H54 (cell line): ENCODE measurements at places on chromosomes 2 and 18.

DNA sequence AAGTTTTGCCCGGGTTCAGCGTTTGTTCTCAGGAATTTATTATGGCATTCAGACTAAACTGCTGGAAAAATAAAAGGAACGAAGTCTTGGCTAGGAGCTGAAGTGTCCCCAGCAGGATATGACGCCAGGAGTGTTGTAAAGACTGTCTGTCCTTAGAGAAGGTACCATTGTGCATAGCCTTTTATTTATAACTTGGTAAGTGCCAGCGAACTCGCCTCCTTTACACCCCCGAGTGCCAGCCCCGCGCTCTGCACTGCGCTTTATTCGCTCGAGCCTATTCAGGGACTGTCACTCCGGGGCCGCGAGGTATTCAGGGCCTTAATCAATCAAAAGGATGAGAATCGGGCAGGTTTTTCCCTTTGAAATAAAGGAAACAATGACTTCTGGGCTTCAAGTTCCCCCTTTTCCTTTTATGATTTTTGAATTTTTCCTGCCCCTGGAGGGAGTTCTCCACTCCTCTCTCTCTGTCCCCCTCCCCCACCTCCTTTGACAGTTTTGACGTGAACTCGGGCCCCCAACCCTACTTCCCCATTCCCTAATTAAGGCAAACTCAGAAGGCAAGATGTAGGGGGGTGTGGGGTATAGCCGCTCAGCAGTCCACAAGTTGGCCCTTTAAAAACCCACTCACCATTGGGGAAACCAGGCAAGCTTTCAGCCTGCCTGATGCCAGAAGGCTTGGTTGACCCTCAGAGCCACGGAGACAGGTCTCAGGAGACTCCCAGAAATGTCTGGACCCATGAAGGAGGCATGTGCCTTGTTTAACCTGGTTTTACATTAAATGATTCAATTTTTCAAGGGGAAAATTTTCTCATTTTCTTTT, 1.3 kb upstream of the PAX3 start:
- no peak for DNase-seq

GRCh38 chr2:120566331-120567035, 169.2 kb upstream of the GLI2 start:
- DNase-seq: peak; percentile 83

- DNase-seq: no peak
These were observed 467.2 kb downstream of the LRRTM4 start for GRCh38 chr2:77054938-77055337.

- DNase-seq: no peak
These were observed 81.2 kb upstream of the STK17B start for GRCh38 chr2:196252408-196253115.

DNA sequence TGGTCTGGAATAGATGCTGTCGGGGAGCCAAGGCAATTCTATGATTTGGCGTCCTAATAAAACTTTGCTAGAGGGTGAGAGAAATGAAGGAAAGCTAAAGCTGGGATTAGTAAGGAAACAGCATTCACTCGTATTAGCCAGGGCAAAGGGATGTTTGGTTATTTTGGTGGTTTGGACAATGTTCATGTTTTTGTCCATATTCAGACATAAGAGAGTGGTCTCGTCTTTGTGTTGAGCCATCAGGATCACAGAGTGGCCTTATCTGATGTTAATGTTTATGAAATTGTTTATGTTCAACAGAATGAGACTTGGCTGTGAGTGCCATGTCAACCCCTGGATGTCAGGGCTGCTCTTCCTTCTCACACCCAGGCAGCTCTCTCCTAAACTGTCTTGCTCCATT, 58.9 kb upstream of the EPC2 start:
- DNase-seq: no peak

DNA sequence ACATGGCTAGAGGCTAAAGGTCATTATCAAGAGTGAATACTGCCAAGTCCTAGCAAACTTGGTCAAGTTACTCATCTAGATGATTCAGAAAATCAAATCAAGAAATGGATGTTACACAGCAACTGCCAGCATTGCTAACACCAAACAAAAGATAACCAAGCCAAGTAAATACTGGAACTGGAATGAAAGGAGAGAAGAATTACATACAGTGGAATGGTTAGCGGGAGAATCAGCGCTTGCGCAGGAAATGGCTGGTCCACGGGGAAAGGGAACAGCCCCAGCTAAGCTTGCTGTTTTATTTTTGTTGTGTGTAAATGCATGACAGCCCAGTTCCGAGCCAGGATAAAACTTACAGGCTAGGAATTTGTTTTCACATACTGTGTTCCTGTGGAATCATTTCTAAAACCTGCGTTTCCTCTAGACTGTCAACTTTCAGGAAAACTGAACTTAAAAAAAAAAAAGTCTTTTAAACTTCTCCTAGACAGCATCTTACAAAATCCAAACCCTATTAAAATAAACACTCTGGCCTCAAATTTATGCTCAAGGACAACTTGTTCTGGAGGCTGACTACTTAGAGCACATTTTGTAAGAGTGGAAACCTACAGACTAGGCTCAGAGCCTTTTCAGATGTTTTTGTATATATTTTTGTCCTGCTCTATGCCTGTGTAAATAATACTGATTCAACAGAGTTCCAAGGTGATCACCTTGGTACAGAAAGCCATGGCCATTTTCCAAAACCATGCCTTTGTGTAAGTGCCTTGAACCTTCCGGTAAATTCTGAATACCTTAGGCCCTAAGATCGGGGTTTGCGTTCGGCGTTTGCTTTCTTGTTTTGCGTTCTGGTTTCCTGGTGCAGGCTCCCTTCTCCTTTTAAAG, 30.7 kb upstream of the TXNDC2 start:
- DNase-seq: no peak

GRCh38 chr2:207758025-207758424, 11.7 kb downstream of the FZD5 start:
- no peak for DNase-seq

GRCh38 chr2:241218131-241219029, 29.9 kb downstream of the ANO7 start:
- no peak for DNase-seq
